Activated T-cell treated with anti-CD3 and anti-CD28 coated beads for 24 hours (primary cell): ENCODE measurements at places on chromosomes 3 and 15.

DNA sequence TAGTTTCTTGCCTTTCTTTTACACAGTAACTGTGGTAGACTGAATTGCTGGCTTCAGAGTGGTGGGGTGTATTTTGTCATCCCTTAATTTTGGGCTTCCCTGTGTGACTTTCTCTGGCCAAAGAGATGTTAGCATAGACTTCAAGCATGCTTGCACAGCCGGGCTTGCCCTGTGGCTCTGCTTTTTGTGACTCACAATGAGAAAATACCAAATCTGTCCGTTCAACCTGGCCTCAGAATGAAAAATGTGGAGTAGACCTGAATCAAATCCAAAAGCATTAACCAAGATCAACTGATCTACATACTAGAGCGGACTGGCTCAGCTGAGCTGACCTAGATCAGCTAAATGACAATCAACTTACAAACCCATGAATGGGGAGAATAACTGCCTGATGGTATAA is 51.4 kb downstream of the PLAAT1 start:
- no peak for DNase-seq

DNA sequence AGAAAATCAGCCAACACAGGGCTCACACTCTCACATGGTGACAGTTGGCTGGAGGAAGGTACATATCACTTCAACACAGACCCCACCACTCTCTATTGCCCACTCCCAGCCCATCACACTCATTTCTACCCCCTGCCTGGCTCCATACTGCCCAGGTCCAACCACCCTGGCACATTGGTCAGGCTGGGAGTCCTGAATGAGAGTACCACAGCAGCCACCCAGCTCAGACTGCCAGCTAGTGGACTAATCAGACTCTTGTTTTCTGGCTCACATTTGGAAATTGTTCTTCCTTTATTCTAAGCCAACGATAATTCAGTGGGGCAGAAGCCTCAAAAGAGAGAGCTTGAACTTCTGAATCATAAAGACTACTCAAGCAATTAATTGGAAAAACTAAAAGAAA is 20.0 kb downstream of the MRPL46 start:
- no peak for DNase-seq

DNA sequence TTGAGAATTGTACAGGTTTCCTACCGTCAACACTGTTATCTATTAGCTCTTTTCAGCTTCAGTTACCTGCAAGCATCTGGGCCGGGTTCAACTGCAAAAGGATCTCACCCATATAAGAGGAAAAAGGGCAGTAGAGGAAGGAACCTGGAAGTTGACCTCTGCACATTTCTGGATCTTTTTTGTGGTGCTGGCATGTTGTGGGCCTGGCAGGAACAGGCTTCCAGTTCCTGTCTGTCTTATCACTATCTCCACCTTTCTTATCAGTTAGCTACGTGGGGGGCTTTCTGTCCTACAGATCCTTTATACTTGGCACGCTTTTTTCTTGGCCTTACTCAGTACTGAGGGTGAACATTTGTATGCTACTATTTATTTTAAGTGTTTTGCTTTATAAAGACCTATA is 42.2 kb upstream of the TJP1 start:
- no peak for DNase-seq

GRCh38 chr3:10469441-10470119 is 35.8 kb downstream of the ATP2B2 start:
- DNase-seq = no peak

DNA sequence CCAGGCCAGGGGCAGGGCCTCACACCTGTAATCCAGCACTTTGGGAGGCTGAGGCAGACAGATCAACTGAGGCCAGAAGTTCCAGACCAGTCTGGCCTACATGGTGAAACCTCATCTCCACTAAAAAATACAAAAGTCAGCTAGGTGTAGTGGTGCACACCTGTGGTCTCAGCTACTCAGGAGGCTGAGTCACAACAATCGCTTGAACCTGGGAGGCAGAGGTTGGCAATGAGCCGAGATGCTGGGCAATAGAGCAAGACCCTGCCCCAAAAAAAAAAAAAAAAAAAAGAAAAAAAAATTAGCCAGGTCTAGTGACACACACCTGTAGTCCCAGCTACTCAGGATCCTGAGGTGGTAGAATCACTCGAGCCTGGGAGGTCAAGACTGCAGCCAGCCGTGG is 18.8 kb downstream of the MYO9A start:
- no peak for DNase-seq

- DNase-seq = no peak
Observed at GRCh38 chr3:2826453-2826852, 283.7 kb downstream of the IL5RA start.

DNA sequence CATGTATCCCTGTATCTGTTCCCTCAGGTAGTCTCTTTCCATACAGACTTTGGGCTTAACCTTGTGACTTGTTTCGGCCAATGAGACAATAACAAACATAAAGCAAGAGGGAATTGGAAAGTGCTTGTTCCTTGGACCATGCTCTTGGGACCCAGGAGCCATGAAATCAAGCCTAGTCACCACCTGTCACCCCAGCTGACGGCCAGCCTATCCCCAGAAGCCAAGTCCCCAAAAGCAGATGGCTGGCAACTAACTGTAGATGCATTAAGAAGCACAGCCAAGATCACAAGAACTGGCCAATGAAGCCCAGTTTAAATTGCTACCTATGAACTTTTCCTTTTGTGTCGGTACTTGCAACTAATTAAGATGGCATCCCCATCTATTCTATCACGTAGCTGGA is 822.0 kb downstream of the CADM2 start:
- DNase-seq = no peak

DNA sequence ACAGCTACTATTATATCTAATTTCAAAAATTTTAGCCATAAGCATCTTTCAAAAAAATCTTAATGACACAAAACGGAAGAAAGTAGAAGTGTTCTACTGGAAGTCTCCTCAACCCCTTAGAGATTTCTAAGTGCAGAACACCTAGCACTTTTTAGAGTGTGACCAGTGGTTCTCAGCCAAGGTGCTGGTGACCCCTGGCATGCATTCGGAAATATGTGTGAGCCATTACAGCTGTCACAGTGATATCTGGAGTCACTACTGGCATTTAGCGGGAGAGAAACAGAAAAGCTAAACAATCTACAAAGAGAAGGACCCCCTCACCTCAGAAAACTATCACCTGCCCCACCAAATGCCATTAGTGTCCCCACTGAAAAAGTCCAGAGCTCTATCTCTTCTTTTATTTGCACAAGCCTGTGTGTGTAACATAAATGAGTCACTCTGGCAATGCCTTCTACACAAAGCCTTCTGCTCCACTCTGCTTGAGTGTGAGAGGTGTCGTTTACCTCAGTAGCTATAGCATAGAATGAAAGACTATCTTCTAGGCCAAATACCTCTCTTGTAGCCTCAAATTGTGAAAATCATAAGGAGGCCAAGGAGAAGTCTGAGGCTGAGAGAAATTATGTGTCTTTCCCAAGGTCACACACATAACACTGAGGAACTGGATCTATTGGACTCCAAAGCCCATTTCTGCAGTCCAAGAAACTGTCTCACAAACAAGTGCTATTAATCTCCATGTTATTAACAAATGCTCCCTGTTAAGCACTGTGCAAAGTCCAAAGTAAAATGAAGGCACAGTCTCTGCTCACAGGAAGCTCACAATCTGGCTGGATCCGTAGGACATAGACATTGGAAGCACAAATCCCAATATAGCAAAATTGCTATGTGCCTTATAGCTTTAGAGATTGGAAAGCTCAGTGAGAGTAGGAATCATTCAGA is 28.5 kb upstream of the KCNMB2 start:
- no peak for DNase-seq

GRCh38 chr3:138470687-138471086 is 36.3 kb downstream of the ESYT3 start:
- DNase-seq = no peak

DNA sequence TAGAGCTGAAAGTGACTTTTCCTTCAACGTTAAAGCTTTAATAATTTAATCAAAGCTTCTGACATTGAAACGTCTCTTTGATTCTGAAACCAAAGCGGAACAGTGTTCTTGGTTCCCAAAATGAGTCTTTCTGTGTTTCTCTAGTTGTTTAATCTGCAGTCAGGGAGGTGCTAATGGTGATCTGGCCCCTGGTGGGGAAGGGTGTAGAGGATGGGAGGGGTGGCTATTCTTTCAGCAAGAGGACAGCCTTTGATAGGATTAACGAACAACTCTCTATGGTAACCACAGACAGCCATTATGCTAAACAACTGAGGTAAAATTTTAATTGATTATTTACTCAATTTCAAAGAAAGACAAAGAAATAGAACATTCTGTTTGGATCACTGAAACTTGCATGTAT is 79.9 kb upstream of the CADPS start:
- DNase-seq = no peak

DNA sequence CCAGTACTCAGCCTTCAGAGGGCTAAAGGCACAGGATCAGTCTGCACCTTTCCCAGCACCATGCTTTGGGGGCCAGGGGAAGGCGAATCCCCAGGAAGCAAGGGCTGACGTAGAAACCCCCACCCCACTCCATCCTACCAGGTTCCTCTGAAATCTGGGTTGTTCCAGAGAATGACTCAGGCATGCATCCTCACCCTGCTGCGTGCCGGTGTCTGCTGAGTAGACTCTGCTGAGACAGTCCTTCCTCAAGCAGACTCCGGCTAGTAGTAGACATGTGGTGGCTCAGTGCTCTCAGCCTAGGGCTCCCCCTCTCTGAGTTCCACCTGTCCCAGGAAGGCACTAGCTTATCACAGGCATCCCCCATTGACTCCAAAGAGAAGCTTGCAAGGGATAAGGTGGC is 9.0 kb downstream of the TMEM43 start:
- DNase-seq = no peak

DNA sequence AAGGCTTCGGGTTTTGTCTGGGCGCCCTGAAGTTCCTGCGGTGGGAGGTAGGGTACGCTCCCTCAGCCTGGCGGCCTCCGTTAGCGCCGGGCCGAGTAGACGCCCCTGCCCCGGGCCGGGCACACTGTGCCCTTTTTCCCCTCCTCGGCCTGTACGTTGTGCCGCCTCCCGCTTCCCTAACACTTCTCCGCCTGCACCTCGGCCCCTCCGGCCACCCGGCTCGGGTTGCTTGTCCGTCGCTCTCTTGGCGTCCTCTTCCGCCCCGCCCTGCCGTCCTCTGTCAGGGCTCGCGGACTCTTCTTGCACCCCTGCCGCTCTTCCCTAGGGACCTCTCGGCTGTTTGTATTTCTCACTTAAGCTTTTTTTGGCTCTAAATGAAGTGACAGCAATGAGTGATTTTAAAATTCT is 384 bp downstream of the KNL1 start:
- no peak for DNase-seq

GRCh38 chr3:122609798-122610559 is 32.5 kb downstream of the PARP15 start:
- DNase-seq = peak; percentile 9

DNA sequence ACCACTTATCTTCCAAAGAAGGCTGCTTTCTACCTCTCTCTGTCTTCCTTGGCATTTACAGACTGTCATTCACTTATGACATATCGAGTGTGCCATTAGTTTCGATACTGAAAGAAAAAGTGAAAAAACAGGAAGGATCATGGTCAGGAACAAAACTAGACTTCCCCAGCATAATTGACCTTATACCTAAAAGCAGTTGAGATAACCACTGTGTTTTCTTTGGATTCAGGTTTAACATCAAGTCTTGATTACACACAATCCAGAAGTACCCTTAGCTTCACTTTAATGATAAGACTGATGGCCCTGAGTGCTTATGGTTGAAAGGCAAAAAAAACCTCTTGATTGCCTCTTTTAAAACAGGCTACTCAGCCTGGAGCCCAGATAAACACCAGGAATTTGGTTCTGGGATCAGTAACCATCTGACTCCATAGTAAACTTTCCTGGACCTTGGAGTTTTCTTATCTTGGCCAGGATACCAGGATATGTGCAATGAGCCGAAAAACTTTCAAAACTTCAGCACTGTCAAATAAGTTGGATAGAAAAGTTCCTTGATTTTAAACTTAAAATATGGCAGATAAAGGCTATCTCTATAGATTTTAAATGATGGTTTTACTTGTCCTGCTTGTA is 5.0 kb upstream of the UACA start:
- DNase-seq = no peak

- DNase-seq = peak; percentile 53
Observed at GRCh38 chr3:51024765-51025632, 350.3 kb downstream of the DOCK3 start.

DNA sequence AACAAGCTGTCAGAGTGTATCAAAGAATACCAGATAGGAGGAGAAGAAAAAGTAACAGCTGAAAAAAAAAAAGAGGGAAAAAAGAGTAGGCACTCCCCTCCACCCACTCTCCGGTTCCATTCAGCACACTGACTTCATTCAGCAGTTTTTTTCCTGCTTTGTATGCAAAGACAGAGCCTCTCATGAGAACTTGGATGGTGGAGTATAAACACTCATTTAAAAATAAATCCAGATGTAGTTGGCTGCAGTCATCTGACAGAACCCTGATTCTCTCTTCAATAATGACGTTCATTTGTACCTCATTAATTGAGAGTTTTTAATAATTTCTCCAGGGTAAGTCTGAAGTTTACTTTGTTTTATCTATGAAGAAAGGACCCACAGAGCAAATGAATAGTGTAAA is 81.0 kb downstream of the TMEM108 start:
- no peak for DNase-seq

DNA sequence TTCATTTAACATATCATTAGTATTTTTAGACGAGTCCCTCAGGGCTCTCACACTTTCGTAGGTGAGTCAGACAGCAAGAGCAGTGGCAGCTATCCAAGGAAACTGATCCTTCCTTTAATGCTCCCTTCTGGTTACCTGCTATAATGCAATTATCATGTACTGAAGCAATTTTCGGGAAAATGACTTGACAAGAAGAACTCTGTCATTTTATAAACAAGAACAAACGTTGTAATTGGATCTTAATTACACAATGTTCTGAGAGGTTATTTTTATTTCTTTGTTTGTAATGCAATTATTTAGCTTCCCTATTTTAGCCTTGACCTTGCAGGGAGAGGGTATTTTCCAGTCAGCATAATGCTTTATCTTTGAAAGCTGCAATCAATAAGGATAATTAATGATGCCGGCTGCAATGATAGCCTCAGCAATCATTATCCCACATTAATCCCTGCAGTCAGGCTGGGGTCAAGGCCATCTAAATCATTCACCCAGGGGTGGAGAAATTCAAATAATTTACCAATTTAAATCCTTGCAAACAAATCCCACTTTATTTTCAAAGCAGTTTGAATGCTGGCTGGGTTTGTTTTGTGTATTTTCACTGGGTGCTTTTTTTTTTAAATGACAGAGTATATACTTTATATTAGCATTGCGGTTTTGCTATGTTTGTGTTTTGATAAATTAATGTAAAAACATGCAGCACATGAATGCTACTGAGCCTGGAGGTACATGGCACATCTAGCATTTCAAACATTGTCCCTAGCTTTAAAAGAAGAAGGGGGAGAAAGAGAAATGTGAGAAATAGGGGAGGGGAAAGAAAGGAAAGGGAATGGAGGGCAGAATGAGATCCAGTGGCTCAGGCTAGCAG is 249.9 kb downstream of the SHOX2 start:
- no peak for DNase-seq
